Stimulated activated naive B cell treated with anti-CD40 and anti-IgM and Interleukin-4, amounts not matched to agents 10 μg/mL and 1 μg/mL and 100 μg/mL, for 72 hours (primary cell): ENCODE measurements at places on chromosomes 7 and 10.

GRCh38 chr7:20834656-20835055 lies 48.0 kb upstream of the SP8 start:
- no peaks in the 10 kb centered on the region for H3K4me1 ChIP-seq
- H3K36me3 ChIP-seq = no peaks in the 10 kb centered on the region
- H3K27ac ChIP-seq = no peak overlapping the region
- H3K27me3 ChIP-seq = no peaks in the 10 kb centered on the region
- DNase-seq = no peak

GRCh38 chr10:113060201-113061053 lies 110.4 kb downstream of the TCF7L2 start:
- no peak overlapping the region for H3K4me3 ChIP-seq
- no peaks in the 10 kb centered on the region for H3K27me3 ChIP-seq
- no peak for DNase-seq
- no peaks in the 10 kb centered on the region for H3K36me3 ChIP-seq
- no peak overlapping the region for H3K27ac ChIP-seq

- peaks cover 8% of the 10 kb centered on the region for H3K27me3 ChIP-seq
- H3K36me3 ChIP-seq = no peaks in the 10 kb centered on the region
- no peak overlapping the region for H3K27ac ChIP-seq
Measured at GRCh38 chr10:77681839-77682238, 44.2 kb upstream of the KCNMA1 start.

DNA sequence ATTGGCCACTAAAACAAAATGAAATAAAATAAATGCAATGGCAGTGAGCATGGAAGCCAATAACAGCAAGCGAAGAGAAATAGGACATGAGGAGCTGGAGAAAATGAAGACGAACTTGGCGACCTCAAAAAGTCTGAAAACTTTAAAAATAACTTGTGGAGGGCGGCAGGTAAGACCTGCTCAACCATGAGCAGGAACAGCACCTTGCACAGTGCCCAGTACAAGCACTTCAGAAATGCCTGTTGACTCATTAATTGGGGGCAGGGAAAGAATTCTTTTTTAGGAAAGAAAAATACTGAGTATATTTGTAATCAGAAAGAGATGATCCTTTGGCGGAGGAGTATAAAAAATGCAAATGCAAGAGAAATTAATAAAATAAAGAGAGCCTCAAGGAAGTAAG lies 78.0 kb downstream of the XPNPEP1 start:
- H3K4me1 ChIP-seq = no peaks in the 10 kb centered on the region
- H3K27me3 ChIP-seq = peaks cover 43% of the 10 kb centered on the region
- H3K4me3 ChIP-seq = no peak overlapping the region

DNA sequence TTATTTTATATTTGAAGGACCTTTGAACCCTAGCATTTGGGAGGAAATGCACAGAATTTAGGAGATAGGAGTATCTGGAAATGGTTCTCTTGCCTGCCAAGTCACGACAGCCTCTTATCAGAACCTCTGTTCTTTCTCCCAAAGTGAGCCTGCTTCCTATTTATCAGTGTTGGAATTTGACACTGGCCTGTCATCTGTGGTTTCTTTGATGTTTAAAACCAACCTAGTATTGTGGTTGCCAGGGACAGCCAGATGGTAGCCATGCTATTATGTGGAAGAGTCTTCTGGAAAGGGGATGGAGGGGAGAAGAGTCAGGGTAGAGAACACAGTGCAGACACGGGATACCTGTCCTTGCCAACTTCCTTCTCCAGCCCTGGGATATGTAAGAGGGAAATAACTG lies 21.1 kb downstream of the ZNF282 start:
- peaks cover 38% of the 10 kb centered on the region for H3K36me3 ChIP-seq
- no peak for DNase-seq
- H3K4me3 ChIP-seq = no peak overlapping the region
- H3K4me1 ChIP-seq = no peaks in the 10 kb centered on the region

GRCh38 chr10:59493017-59493416 lies 130.7 kb upstream of the FAM13C start:
- no peaks in the 10 kb centered on the region for H3K4me1 ChIP-seq
- H3K4me3 ChIP-seq = no peak overlapping the region
- DNase-seq = no peak
- no peaks in the 10 kb centered on the region for H3K27me3 ChIP-seq
- H3K36me3 ChIP-seq = no peaks in the 10 kb centered on the region

GRCh38 chr7:158809596-158809995 lies 19.7 kb downstream of the ESYT2 start:
- H3K36me3 ChIP-seq = peaks cover 41% of the 10 kb centered on the region
- H3K4me1 ChIP-seq = peaks cover 52% of the 10 kb centered on the region
- no peaks in the 10 kb centered on the region for H3K27me3 ChIP-seq
- DNase-seq = no peak
- no peak overlapping the region for H3K4me3 ChIP-seq

- no peak overlapping the region for H3K4me3 ChIP-seq
- no peak for DNase-seq
Measured at GRCh38 chr10:21019436-21019835, 122.3 kb upstream of the NEBL start.

DNA sequence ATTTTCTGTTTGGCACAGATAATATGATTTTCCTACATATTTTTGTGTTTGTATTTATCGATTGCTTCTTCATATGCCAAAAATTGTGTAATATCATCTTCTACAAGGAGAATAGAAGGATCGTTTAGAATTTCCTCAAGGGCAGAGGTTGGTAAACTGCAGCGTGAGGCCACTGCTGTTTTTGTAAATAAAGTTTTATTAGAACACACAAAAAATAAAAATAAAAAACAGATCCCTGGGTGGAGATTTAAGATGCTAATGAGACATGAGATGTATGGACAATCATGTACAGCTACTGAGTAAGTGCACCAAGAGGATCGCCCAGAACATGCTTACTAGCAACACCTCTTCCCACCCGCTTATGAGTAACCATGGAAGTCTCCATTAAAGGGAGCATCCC lies 9.6 kb downstream of the LYZL2 start:
- no peaks in the 10 kb centered on the region for H3K36me3 ChIP-seq
- H3K27ac ChIP-seq = no peak overlapping the region
- peaks cover 24% of the 10 kb centered on the region for H3K27me3 ChIP-seq
- DNase-seq = no peak
- H3K4me1 ChIP-seq = no peaks in the 10 kb centered on the region
- H3K4me3 ChIP-seq = no peak overlapping the region

DNA sequence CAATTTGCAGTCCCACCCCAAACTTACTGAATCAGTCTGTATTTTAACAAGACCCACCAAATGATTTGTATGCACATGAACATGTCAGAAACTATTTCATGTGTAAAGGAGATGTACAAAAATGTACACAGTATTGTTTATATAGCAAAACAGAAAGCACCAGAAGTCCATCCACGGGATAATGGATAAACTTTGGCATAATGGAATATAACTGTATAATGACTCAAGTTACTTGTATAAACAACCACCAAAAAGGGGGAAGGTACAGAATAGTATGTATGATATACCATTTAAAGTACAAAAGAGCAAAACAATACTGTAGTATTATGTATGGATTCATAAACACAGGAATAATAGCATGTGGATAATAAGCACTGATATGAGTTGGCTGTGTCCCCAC lies 22.4 kb downstream of the NUP42 start:
- H3K27ac ChIP-seq = no peak overlapping the region
- H3K4me3 ChIP-seq = no peak overlapping the region
- H3K36me3 ChIP-seq = peaks cover 42% of the 10 kb centered on the region
- no peak for DNase-seq
